Stimulated activated CD8-positive, alpha-beta memory T cell treated with anti-CD3 and anti-CD28 coated beads, Interleukin-7, amount 100 ng/mL, for 1 hour (primary cell): ENCODE measurements at places on chromosomes 3 and 15.

- no peak for DNase-seq
Observed at GRCh38 chr3:43365601-43366305, 79.4 kb downstream of the SNRK start.

GRCh38 chr3:58696093-58696492 is 29.5 kb upstream of the FAM3D start:
- no peak for DNase-seq

DNA sequence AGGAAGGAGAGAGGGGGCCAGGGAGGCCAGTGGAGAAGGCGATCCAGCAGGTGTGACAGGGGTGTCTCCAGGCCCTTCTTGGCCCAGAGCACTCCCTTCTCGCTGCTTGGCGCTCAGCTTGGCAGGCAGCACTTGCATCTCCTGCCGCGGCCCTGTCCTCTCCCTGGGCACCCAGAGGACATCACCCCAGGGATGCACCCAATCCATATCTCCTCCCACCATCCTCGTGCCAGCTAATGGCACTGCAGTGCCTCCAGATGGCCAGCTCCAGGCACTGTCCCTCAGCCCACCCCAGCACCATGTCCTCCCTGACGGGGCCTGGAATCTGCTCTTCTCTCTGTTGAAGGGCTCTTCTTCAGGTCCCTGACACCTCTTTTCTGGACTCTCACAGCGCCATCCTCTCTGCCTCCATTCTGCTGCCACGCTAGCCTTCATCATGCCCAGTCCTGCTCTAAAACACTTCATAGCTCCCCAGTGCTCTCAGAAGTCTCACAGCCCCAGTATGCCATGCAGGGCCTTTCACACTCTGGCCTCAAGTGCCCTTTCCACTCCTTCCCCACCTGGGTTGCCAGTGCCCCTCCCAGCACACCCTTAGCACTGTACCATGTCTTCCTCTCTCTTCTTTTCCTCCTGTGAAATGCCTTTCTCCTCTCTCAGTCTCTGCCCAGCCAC is 106.8 kb upstream of the SLC6A11 start:
- DNase-seq = no peak

- no peak for DNase-seq
Observed at GRCh38 chr3:70000028-70000410, 486 bp downstream of the SAMMSON start.

GRCh38 chr3:10440684-10441083 is 64.7 kb downstream of the ATP2B2 start:
- no peak for DNase-seq
